ENCODE measurements at places on chromosomes 2 and 18.

- no peak for DNase-seq
Observed at GRCh38 chr2:122663620-122664019, 908.2 kb downstream of the TSN start.

GRCh38 chr2:176729706-176730569, 460.7 kb downstream of the MTX2 start:
- peak; percentile 65 for DNase-seq

DNA sequence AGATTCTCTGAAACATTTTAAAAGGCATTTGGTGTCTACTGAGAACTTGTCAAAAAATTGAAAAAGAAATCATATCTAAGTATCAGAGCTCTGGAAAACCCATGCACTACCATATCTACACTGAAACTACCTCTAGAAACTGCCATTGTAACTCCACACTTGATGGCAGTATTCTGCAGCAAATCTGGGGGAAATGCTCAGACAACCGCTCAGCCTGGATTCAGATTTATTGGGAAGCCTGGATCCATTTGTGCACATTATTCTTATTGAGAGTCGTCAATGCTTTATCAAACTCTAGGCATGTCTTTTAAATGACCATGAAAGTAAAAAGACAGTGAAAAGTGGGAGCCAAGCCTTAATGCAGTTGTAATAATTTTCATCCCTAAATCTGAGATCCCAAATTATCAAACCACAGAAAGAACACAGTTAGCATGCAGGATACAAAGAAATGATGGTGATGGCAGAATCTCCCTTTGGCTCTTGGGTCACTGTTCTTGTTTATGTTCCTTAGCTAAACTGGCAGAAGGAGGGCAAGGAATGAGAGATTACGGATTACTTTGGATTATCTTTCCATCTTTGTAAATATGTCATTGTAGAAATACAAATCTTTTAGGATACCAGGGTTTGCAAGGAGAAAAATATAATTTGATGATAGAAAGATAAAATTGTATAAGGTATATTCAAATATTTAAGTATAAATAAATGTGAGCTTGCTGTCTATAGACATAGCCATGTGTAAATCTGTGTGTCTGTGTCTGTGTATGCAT, 512.1 kb upstream of the SYT4 start:
- peak; percentile 36 for DNase-seq

DNA sequence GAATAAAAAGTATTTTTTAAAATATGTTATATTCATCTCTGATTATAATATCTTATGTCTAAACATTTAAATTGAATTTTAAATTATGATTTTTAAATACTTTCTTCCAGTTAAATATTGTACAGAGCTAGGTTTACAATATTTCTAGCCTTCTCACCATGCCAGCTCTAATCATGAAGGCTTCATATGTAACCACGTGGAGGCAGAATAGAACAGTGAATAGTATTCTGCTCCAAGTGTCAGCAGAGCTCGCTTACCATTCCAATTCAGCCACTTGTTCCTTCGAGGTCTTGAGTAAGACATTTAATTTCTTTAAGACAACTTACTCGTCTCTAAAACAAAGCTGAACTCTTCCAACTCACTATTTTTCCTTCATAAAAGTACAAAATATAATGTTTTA, 871.8 kb downstream of the SUCLG1 start:
- DNase-seq = no peak

DNA sequence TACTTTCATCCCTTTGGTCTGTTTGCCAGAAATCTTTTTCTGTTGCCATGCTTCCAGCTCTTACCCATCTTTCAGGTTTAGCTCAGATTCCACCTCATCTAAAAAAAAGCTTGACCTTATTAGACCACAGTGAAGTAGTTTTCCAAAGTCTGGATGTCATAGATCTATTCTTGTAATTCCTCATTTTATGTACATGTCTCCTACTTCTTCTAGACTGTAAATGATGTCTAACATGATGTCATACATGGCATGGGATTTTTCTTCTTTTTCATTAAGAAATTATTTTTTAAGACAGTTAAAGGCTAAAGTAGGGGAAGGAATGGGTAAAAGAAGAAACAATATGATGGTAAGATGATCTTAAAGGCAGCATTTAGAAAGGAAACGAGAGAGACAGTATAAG, 11.3 kb downstream of the GLS start:
- no peak for DNase-seq
